ENCODE measurements at places on chromosomes 1 and 21.

DNA sequence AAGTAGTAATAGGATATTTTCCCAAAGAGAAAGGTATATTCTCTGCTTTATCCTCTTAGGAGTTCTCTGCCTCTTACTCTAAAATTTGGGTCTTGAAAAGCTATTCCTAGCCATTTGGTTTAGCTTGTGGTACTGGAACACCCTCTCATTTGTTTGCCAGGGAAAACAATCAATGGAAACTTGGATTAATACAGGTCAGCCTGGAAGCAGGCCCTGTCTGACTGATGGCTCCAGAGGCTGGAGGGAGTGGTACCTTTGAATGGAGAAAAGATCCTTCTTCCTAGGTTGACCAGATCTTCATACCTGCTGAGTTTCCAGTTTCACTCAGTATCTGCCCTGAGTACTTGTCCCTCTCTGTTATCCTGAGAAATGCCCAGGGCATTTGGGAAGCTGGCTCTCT, 31.7 kb upstream of the IKBKE start:
- DNase-seq, result no peak

DNA sequence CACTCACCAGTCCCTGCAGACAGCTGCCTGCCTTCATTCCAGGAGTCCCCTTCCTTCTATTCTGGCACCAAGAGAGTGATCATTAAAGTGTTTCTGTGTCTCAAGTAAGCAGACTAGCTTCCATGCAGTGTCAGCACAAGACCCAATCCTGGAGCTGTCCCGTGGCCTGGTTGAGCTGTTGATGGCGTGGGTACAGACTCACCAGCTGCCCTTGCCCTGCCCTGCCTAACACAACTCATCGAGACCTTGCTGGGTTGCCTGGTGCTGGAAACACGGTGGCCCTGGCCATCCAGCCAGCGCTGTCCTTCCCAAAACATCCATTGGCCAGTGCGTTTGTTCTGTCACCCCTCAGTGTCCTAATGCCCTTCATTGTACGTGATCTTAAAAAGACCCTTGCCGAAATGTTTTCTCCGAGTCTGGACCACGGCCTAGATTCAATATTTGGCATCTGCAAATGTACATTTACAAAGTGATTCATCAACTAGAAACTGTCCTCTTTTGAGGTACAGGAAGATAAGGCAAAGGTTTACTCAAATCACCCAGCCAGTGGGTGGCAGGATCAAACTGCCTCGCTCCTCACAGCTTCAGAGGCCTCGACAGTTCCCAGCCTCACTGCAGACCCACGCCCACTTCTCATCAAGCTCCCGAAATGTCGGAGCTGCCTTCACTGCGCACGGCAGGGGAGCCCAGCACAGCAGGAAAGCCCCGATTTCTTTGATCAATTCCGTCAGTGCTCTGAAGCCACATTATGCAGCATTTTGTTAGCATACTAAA, 494.2 kb downstream of the KIF26B start:
- DNase-seq, result no peak

- no peak for DNase-seq
Observed at GRCh38 chr1:159239551-159240220, 35.0 kb downstream of the ACKR1 start.

GRCh38 chr1:202247104-202247503, 53.5 kb downstream of the LGR6 start:
- DNase-seq, result no peak

DNA sequence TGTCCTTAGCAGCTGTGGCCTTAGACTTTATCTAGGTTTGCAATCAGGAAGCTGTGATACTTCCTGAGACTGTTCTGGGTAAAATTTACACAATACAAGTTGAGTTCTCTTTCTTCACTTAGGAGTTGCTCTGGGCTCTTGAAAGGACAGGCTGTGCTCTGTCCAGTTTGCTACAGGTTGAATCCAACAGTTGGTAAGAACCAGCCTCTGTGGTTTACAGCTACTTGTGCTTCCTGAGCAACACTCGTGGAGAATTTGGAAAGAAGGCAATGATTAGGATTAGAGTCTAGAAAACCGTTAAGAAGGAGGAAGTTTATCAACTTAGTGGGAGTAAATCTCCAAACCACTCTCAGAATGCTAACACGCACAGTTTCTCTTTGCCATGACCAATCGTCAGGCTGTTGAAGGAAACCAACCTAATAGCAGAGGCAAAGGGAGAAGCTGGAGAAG, 26.8 kb downstream of the GFI1 start:
- DNase-seq, result no peak

GRCh38 chr1:223038288-223039006, 104.6 kb downstream of the TLR5 start:
- DNase-seq, result no peak

GRCh38 chr1:53462193-53462592, 3.0 kb downstream of the DMRTB1 start:
- DNase-seq, result no peak

DNA sequence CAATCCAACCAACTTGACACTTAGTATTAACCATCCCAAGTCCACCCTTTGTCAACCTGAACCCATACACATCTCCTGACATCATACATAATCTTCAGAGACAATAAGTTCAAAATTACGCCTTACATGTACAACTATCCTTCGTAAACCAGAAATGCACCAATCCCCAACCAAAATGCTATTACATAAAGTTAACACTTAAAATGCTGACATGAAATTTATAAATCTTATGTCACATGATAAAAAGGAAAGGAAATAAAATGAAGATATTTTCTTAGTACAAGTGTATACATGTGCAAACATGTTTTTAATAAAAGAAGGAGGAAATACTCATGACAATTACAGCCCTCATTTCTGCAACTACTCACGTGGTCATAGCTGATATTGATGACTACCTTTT, 95.0 kb downstream of the FCRL5 start:
- DNase-seq, result no peak

- DNase-seq, result no peak
Observed at GRCh38 chr1:101463195-101463594, 226.4 kb downstream of the S1PR1 start.

- no peak for DNase-seq
Observed at GRCh38 chr1:151273924-151274466, 8.1 kb upstream of the ZNF687 start.

DNA sequence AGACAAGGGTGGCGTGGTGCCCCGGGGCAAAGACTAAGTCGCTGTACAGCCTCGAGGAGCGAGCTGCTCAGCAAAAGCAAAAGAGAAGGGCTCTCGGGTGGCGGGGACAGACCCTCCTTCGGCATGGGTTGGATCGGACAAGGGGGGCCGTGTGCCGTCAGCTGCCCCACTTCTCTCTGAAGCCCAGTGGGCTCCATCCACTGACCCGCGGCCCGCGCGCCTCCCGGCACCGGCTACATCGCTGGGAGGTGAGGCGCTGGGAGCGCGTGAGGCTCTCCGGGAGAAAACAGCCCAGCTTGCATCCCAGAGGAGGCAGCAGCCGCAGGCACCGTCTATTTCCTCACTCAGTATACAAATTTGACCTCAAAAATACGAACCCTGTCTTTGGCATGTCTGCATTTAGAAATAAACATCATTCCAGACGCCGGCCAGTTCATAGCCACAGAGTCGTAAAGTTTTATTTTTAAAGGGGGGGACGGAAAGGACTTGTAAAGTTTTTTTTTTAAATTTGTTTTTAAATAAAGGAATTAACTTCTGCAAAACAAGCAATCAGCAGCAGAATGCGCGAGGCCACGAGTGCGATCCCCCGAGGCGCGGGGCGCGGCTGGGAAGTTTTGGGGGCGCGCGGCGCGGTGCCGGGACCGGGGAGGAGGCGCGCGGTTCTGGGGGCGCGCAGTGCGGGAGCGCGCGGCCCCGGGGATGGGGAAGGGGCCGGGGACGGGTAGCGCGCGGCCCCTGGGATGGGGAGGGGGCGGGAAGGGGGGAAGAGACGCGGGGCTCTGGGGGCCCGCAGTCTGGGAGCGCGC, 689 bp upstream of the GPR137B start:
- no peak for DNase-seq

- DNase-seq, result peak; percentile 54
Observed at GRCh38 chr1:17437580-17438317, 1.7 kb downstream of the RCC2 start.

DNA sequence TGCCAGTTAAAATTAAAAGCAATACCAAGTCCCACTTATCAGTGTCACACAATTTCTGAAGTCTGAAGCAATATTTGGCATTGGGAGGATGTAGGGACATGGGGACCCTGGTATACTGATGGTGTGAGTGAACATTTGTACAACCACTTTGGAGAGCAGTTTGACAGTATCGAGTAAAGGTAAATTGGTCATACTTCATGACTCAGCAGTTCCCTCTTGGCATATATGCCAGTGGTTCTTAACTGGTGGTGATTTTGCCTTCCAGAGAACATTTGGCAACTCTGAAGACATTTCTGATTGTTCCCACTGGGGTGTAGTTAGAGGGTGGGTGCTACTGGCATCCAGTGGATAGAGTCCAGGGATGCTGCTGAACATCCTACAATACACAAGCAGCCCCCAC, 19.7 kb downstream of the FMOD start:
- DNase-seq, result no peak

- peak; percentile 78 for DNase-seq
Observed at GRCh38 chr1:53889304-53890298, at the start of gene YIPF1. Gene YIPF1, minus strand, starts transcription at chr1:53889797. Its CDS starts 860 bp downstream, at chr1:53888937.

GRCh38 chr21:19123053-19123452, 719.5 kb upstream of the TMPRSS15 start:
- no peak for DNase-seq

DNA sequence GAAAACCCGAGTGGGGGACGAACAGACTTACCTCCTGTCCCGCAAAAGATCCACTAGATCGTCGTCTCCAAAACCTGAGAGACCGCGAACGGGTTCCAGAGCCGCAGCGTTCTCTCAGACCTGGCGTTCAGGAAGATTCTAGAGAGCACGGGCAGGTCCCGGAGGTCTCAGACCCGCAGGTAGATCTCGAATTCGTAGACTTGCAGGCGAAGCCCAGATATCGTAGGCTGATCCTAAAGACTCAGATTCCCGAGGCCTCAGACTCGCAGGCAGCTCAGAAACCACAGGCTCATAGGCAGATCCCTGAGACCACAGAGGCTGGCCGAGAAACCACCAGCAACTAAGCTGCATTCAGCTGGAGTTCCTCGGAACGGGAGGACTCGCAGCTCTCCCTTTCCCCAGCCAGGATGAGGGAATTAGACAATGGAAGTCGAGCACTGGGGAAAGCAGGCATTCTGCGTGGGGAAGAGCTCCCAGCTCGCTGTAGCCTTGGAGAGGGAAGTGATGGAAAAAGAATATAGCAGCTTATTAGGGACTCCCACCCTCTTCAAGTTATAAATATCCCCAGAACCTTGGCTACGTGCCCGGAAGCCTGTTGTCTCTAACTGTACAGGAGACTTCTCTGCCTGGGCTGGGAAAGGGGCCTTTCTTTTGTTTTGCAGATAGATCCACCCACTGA, at the start of gene ZNF436:
Gene ZNF436 (minus strand): TSS at position 502 of the 679 bp plus-strand sequence. CDS start 1,831 bp downstream, outside the sequence.
- DNase-seq, result no peak

- no peak for DNase-seq
Observed at GRCh38 chr1:217333939-217334338, 297.0 kb downstream of the GPATCH2 start.

GRCh38 chr1:221626041-221626440, 115.8 kb downstream of the DUSP10 start:
- no peak for DNase-seq

DNA sequence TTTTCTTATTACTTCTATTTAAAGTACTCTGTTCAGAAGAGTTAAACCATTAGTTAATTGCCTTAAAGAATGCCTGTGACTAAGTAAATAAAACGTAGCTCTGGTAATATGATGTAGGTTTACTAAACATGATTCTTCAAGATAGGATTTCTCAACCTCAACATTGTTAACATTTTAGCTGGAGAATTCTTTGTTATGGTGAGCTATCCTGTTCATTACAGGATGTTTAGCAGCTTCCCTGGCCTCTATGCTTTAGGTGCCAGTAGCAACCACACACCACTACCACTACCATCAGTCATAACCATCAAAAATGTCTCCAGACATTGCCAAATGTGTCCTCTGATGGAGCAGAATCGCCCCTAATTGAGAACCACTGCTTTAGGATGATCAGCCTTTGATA, 10.7 kb downstream of the RPF1 start:
- no peak for DNase-seq

DNA sequence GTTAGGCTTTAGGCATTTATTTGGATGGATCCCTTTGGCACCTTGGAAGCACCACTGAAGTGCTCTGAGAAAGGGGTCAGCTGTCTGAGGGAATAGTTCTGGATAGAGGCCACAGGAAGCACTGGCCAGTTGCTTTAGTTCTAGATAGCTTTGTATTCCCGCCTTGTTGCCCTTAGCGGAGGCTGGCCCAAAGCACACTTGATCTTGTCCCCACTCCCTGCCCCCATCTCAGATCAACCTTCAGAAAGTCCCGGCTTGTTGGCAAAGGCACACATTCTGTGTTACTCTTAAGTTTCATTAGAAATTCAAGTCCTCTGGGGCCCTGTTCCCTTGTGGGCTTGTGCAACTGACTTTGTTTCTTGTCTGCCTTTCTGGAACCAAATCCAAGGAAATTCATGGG, 15.2 kb upstream of the NBL1 start:
- DNase-seq, result no peak

DNA sequence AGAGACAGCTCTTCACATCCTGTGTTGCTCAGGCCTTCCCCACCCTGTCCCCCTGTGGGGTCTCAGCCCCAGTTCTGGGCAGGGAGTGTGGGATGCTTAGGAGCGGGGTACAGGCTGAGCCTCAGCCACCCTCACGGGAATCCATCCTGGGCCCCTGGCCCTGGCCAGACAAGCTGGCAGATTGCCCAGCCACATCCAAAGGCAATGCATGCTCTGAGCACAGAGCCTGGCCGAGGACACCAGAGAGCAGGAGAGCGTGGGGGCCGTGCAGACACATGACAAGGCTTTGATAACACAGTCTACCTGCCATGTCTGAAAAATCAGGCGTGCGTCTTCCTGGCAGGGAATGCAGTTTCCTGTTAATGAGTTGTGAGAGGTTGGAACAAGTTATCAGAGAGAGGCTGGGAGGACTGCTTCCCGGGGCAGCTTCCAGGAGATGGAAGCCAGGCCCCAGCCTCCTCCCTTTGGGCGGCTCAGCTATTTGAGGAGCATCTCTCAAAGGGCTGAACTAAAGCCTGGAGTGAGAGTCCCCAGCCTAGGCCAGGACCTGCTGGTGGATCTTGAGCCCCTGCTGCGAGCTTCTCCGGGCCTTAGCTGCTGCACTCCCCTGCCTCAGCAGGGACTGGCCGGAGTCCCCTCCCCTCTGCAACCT, 72.2 kb upstream of the SELENON start:
- no peak for DNase-seq

- DNase-seq, result no peak
Observed at GRCh38 chr1:7042322-7043190, 257.3 kb downstream of the CAMTA1 start.

GRCh38 chr1:35226546-35226945, 33.6 kb upstream of the SFPQ start:
- no peak for DNase-seq

GRCh38 chr1:186858923-186859322, 30.2 kb downstream of the PLA2G4A start:
- no peak for DNase-seq

- DNase-seq, result no peak
Observed at GRCh38 chr21:42160765-42161164, 58.2 kb upstream of the ABCG1 start.

- DNase-seq, result no peak
Observed at GRCh38 chr1:109371341-109371739, 26.4 kb downstream of the SORT1 start.
